ENCODE measurements at places on chromosomes 2 and 18.

DNA sequence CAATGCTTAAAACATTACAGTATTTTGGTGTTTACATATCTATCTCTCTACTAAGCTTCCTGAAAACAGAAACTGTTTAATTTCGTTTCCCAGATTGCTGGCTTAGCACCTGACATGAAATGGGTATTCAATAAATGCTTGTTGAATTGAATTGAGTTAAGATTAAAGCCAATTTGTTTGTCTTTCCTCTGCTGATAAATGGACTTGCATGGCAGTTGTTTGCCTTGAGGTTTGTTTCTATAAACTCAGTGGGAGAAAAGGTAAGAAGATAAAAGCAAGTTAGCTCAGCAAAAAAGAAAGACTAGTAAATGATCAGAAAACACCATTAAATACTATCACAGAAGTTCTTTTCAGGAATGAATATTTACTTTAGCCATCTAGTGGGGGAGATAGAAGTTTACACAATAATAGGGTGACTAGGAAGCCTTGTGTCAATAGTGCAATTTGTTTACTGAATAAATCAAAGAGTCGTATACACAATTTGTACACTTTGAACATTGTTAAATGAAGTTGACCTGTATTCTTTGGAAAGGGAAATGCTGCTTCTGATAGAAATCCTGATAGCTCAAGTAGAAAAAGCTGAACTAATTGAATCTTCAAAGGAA is 754.5 kb upstream of the FAM98A start:
- DNase-seq, result no peak

DNA sequence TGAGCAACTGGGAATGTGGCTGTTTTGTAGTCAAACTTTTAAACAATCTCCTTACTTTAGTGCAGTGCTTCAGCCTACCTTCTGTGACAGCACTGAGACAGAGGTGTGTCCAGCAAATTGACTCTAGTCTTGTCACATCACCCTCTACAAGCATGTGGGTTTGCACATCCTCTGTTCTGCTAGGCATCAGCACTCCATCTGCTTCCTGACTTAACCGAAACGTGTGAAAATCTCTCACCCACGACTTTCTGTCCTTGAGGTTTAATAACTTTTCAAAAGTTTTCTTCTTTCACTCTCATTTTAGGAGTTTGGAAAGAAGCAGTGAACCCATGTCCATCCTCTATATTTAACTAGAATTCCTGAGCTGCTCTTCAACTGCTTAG is 42.6 kb downstream of the TTR start:
- DNase-seq, result no peak

GRCh38 chr2:124692707-124693106 is 667.6 kb downstream of the CNTNAP5 start:
- no peak for DNase-seq

DNA sequence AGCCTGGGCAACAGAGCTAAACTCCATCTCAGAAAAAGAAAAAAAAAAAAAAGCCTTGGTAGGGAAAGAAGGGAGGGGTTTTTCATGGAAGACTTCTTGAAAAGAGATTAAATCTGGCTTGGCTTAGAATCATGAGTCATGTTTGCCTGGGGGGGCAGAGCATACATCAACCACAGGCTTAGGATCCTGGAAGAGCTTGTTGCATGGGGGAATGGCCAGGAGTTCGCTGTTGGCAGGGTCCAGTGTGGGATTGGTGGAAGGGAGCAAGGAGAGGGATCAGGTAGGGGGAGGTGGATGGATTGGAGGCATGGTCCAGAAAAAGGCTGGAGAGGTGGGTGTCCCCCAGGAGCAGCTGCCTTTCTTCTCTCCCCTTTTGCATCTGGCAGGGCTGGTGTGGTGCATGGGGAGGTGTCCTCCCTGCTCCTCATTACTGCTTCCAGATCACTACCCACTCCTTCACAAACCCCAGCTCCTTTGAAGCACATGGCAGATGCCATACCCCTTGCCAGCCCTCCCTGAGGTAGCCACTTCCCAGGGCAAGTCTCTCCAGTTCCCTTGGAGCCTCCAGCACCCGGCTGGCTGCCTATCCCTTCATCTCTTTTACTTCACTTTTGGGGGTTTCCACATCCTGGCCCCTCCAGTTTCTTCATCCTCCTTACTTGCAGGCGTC is 2.5 kb downstream of the ARMC9 start:
- DNase-seq, result no peak

DNA sequence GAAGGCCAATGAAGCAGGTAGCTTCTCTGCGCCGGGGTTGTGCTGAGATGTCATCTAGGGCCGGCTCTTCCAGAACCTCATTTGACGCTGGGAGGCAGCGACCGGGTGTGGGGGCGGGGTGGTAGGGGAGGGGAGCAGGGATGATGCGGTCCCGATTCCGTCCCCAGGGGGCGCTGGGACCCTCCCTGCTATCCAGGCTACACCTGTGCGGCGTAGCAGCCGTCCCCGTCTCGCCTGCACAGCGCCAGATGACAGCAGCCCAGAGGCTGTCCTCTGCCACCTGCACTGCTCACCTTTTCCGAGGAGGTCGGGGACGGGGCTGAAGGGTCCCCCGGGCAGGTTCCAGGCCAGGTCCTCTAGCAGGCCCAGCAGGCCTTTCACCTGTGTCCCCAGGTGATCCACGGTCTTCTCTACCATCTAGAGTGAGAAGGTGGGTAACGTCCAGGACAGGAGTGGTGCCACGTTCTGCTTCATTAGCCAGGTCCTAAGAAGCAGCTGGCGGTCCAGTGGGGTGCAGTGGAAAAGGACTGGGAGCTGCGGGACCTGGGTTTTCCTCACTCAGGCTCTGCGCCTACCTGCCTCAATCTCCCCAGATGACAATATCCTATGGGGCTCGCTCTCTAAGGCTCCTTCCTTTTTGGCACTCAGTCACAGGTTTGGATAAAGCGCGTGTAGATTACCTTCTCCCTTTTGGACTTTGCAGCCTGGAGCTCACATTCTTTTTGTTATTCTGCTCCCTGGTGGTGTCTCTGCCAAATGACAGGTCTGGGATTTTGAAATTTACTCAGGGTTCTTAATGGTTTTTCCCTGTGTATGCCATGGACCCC is 56.0 kb upstream of the RAB6C start:
- DNase-seq, result no peak

- no peak for DNase-seq
These were observed 354.7 kb downstream of the PARD3B start for GRCh38 chr2:204899983-204900382.

DNA sequence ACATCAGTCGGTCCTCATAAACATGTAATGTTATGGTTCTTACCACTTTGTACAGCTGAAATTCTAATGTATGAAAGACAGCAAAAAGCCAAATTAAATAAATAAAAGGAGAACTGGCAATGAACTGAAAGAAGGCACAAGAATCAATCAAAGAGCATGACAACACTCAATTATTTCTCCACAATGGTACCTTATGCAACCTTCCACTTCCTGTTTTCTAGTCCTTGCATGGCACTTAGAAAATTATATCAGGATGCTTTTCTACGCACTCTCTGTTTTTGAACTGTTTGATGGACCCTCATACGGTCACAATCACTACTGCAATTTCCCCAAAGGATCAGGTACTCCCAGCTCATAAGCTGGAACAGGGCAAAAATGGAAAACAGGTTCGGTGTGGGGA is 81.6 kb downstream of the EPB41L3 start:
- no peak for DNase-seq

DNA sequence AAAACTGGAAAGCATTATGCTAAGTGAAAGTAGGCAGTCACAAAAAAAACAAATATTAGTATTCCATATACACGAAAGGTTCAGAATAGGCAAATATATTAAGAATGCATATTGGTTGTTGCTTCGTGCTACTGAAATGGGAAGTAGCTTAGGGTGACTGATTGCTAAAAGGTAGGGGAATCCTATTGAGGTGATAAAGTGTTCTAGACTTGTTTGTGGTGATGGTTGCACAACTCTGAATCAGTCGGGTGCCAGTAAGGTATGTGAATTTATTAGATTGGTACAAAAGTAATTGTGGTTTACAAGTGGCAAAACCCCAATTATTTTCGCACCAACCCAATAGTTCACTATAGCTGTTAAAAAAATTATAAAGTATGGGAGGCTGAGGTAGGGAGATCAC is 20.7 kb downstream of the USP34 start:
- no peak for DNase-seq

GRCh38 chr18:56413862-56414261 is 224.5 kb downstream of the TXNL1 start:
- no peak for DNase-seq

DNA sequence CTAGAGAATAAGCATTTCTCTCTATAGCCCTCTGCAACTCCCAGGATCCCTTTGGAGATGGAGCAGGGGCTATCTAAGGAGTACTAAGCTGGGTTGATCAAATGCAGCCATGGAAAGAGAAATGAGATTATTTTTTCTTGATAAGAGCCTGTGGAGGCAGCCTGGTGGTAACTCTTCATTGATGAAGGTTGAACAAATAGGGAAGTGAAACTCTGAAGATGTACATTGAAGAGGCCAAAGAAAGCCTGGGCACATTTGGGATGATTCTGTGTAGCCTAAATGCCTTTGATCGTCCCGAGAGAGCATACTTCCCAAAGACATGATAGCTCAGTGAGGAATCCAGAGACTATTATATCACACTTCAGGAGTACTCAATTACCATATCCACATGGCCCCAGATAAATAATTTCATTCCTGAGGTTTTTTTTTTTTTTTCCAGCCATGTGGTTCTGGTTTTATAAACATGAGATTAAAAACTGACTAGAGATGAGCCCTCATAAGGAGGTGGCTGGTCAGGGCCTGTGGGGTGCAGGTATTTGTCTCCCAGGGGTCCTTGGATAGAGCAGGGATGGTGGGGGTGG is 192.5 kb downstream of the TPGS2 start:
- DNase-seq, result no peak

DNA sequence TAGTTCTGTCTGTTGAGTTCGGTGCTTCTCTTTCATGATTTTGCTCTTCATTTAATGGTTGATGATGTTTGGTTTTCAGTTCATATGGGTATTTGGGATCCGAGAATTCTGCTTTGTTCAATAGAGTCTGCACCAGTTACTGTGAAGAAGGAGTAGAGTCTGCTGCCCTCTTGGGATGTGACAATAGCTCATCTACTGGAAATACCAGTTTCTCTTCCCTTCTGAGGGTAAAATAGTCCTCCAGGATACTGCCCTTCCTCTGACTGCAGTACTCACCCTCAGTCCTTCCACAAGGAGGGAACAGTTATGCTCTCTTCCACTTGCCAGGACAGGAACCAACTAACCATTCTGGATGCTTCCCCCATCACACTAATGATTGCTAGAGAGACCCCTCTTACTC is 12.5 kb upstream of the TNFAIP6 start:
- no peak for DNase-seq

DNA sequence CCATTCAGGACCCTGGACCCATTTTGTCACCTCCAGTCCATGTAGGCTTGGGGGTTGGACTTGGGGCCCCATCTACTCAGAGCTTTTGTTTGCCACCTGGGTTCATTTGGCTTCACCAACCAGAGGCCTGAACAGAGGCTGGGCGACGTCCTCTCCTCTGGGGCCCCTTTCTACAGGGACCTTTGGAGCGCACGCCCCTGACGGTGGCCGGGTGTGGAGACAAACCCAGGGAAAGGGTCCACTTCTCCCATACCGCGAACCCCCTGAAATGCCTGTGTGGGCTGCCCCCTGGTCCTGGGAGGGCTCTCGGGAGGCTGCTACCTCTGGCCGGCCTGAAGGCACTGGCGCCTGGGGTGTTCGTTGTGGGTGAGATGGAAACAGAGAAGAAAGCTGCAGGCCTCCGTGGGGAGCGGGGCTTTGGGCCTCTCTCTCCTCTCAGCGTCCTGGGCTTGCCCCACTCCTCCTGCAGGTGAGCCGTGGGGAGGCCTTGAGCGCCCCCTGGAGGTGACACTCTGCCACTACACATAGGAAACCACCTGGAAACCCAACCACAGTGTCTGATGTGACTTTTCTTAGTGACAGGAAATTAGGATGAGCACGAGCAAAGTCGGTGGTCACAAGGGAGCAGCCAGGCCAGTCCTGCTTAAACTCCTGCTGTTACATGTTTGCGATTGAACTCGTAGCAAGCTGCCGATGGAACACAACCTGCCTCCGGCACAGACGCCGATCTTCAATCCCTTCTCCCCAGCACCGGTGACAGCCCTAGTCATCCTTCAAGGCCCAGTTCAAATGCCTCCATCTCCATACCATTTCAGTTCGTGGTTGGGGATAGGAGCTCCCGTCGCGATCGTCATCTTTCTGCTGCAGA is 12.0 kb upstream of the NTSR2 start:
- peak; percentile 72 for DNase-seq

DNA sequence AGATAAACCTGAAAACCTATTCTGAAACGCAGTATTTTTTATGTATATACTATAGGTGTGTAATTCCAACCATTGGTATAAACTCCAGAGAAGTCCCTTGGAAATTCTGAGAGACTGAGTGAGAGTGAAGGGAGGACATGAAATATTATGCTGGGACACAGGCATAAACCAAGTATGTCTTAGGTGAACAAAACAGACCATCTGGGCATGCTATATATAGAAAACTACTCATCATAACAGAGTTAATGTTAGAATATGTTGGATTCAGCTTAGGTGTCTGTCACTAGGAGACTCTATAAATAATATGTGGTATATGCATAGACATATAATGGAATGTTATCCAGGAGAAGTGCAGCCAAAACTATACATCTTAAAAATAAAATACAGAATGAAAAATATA is 282.6 kb downstream of the LRP1B start:
- no peak for DNase-seq

- DNase-seq, result no peak
These were observed 11.7 kb downstream of the YIPF4 start for GRCh38 chr2:32289165-32289999.

DNA sequence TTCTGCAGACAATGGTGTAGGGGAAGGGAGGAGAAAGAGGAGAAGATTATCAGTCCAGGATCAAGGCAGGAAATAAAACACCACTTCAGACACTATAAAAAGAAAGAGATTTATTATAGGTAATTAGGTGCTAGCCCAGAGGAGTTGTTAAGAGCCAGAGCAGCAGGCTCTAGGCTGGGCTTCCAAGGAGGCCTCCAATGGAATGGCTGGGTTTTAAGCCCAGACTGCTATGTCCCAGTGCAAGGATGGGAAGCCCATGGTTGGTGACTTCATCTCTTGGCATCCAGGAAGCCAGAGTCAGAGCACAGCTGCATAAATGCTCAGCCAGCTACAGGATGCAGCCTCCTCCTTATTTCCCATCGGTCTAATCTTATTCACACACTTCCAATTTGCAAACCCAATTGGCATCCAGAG is 95.6 kb downstream of the LAMA3 start:
- no peak for DNase-seq

GRCh38 chr18:55543130-55543704 is 44.8 kb downstream of the TCF4 start:
- DNase-seq, result no peak

Data from activated CD4-positive, CD25-positive, alpha-beta regulatory T cell treated with anti-CD3 and anti-CD28 coated beads, Interleukin-2, amount 50 U/mL, for 72 hours (primary cell).